Caki2 (cell line): ENCODE measurements at places on chromosomes 6 and 20. TPM values are rescaled to one million over a fixed set of nuclear protein-coding genes. Genes with fewer than 3 reads are reported as not detected.
A peak's percentile ranks its signal among the peaks of the same experiment; 100 is the strongest.

Gene BPIFB1
- total RNA-seq = not detected in 2 replicates

Gene PDE10A
- 0.32 and 4.6 TPM in 2 replicates for total RNA-seq

Gene TTI1
- total RNA-seq = 28.5 and 29.5 TPM in 2 replicates

Gene FOXS1
- not detected in 2 replicates for total RNA-seq

Gene NOTCH4
- 0.26 and 0.71 TPM in 2 replicates for total RNA-seq

Gene MC3R
- not detected in 2 replicates for total RNA-seq

DNA sequence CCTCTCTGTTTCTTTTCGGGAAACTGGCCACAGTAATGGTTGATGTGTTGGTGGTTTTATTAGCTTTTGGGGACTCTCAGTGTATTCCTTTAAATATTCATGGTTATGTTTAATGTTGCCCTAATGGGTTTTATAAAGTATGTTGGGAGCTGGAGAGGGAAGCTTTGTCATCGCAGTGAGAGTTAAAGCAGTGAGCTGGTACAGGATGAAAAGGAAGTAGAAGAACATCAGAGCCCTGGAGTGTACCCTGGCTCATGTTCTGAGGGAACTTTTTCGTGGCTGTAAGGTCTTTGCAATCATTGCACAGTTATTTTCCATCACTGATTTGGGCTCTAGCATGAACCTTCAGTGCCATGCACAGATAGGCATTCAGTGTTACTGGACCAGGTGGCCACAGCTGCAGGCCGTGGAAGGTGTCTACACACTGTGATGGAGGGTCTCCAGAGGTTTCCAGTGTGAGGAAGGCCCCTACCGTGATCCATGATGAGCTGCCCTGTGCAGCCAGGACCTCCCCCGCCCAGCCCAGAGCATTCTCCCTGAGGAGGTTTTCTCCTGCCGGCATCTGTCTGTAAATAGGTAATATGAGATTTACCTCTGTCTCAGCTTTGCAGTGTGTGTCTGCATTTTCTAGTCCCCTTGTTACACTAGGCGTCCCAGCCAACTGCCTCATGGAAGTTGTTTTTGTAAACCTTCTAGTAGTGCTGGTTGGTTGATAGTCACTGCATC, 22.4 kb upstream of the TMEM217 start:
- no peak for DNase-seq

GRCh38 chr20:47125508-47125757, 230.8 kb downstream of the EYA2 start:
- DNase-seq = no peak

- DNase-seq = no peak
Measured at GRCh38 chr20:36775826-36776225, 2.3 kb upstream of the DSN1 start.

DNA sequence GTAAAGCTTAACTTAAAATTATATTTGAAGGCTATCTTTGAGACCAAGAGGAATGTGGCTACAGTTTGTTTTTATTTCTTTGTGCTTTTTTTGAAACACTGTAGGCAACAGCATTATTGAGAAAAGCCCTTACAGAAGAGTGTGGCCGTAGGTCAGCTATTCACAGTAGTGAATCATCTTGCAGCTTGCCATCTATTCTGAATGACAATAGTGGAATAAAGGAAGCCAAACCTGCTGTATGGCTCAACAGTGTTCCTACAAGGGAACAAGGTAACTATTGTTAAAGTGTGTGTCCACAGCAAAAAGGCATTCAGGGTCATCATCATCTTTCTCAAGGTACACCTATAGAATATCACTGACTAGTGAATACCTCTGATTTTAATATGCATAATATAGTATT, 88.5 kb downstream of the KIZ start:
- DNase-seq = no peak

- peak; percentile 76 for DNase-seq
Measured at GRCh38 chr6:108562503-108562993, 1.8 kb downstream of the FOXO3 start.

- DNase-seq = peak; percentile 56
Measured at GRCh38 chr6:32785781-32786533, 22.6 kb upstream of the HLA-DQB2 start.

GRCh38 chr6:2712102-2712501, 38.6 kb downstream of the MYLK4 start:
- no peak for DNase-seq

- no peak for DNase-seq
Measured at GRCh38 chr6:108780784-108781183, 67.4 kb upstream of the ARMC2 start.

- DNase-seq = no peak
Measured at GRCh38 chr6:21431526-21431925, 162.0 kb upstream of the SOX4 start.

GRCh38 chr6:34390531-34391472, 1.7 kb downstream of the NUDT3 start:
- peak; percentile 53 for DNase-seq

- no peak for DNase-seq
Measured at GRCh38 chr6:28258877-28259777, at the start of gene NKAPL. TSS of gene NKAPL (plus strand) at chr6:28259297. CDS start at chr6:28259372, 75 bp downstream.

DNA sequence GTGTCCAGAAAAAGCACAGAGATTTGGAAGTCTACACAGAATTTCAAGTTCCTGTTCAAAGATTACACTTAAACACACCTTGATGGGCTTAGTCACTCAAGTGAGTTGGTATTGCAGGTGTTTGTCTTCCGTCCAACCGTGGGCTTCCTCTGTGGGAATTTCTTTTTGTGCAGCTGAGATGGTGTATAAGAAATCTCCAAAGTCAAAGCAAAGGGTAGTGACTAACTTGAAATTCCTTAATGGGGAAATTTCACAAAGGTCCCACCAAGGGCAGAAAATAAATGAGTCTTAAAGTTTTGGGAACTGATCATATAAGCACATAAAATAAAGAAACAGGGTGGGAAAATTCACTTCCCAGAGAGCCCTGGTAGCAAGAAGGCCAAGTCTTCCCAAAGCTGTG, 102.0 kb upstream of the TNFAIP3 start:
- no peak for DNase-seq

GRCh38 chr20:4959592-4959991, 41.7 kb downstream of the SLC23A2 start:
- no peak for DNase-seq

DNA sequence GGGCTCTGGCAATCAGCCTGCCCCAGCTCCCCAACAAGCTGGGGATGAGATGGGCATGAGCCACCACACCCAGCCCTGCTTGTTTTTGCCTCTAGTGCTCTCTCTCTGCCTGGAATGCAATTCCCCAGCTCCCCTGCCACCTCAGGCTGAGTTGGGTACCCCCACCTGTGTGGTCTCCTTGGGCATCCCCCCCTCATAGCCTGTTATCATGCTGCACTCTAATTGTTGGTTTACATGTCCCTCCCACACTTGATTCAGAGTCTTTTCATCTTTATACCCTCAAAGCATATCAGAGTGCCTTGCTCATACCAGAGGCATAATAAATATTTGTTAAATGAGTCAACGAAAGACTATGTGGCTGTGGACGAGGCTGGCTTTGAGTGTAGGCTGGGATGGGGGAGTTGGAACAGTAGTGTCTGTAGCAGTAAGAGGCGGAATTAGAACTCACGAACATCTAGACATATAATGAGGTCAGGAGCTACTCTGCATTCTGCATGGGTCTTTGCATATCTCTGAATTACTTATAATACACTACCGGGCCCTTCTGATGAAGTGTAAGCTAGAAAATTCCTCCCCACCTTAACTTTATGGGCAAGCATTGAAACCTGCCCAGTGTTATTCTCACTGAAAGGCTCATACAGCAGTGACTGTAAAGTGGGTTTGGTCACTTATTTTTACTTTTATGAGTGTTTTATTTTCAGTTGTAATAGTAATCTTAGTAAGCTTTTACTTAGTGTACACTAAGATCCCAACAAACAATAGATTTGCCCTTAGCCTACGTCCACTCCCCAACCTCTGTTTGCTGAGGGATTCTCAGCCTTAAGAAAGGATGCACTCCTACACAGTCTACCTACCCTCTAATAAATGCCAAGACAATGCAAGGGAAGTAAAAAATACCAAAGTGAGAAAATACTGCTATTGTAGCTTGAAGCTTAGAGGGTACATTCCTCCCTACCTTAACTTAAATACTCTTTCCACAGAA, 58.7 kb downstream of the EDN1 start:
- DNase-seq = peak; percentile 89

- DNase-seq = peak; percentile 16
Measured at GRCh38 chr20:20237093-20237959, 130.6 kb upstream of the INSM1 start.
